Activated CD4-positive, alpha-beta T cell treated with anti-CD3 and anti-CD28 coated beads, Interleukin-2, amount 50 U/mL, for 24 hours (primary cell): ENCODE measurements at places on chromosomes 5 and 9.
A peak's percentile ranks its signal among the peaks of the same experiment; 100 is the strongest.

DNA sequence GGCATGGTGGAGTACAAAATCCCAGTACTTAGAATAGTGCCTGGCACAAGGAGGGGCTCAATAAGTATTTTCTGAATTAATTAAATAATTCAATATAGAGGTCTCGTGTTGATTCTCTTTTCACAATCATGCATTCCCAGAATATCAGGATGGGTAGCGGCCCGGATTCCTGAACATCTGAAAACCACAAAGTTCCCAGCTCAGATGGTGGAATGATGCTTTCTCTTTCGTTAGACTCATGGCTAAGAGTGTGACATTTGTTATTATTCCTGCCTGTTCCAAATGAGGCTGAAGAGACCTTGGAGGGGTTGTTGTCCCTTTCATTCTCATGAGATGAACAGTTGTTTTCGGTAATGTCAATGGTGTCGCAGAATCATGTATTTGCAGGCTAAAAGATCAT is 95.4 kb upstream of the LIFR start:
- no peak for DNase-seq

- no peak for DNase-seq
These were observed 239.1 kb upstream of the NUDT12 start for GRCh38 chr5:103801681-103802080.

GRCh38 chr5:127353796-127354195 is 63.2 kb downstream of the MEGF10 start:
- no peak for DNase-seq

DNA sequence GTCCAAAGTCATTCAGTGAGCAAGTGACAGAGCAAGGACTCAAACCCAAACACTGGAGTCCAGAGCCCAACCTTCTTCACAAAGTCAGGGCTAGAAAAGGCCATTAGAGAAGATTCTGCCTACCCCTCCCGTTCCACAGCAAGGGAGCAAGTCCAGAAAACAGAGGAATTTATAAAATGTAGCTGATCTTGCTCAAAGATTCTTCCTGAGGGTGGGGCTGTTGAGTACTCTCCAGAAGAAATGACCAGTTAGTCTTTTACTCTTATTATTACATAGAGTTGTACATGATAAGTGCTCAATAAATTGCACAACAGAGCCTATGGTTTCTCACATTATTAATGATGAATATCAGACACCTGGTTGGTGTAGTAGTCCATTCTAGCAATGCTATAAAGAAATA is 39.3 kb upstream of the HMHB1 start:
- DNase-seq, result no peak

GRCh38 chr9:95425910-95426551 is 90.7 kb downstream of the PTCH1 start:
- no peak for DNase-seq

DNA sequence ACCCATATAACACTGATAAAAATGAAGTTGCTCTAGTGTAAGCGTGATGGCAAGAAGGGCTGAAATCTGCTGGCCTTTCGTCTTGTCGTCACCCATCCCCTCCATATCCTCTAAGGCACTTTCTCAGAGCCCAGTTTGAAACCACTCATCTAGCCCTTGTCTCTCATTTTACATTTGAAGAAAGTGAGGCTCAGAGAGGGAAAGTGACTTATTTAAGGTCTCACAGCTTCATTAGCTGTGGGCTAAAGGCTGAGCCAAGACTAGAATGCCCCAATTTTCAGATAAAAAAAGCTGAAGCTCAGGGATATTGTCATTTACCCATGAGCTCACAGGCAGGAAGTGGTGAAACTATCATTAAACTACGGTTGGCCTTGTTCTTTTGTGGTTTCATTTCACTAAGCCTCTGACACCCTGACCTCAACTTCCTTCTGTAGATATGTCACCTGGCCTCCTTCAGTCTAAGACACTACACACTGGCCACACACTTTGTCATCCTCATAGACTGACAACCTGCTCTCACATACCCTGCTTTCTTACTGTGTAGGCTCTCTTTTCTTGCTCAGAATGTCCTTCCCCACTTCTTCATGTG is 176.7 kb upstream of the DMAC1 start:
- peak; percentile 70 for DNase-seq

- no peak for DNase-seq
These were observed 94.8 kb downstream of the SGCD start for GRCh38 chr5:156421798-156422197.

- DNase-seq, result no peak
These were observed 48.8 kb downstream of the SLC6A7 start for GRCh38 chr5:150238646-150239045.

DNA sequence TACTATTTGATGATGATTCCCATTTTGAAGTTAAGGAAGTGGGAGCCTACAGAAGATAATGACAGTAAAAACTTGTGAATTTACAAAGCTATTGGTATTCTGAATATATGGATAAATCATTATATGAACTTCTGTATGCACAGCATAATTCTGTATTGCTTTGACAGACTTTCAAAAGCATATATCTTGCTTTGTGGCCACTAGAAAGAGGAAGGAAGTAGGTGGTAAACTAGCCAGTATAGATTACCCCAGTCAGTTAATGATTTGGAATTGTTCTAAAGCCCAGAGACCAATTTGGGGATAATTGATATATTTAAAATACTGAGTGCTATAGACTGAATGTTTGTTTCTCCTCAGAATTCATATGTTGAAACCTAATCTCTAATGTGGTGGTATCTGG is 53.0 kb downstream of the NR2F1 start:
- DNase-seq, result no peak

- no peak for DNase-seq
These were observed 52.5 kb downstream of the ECPAS start for GRCh38 chr9:111431684-111432083.

DNA sequence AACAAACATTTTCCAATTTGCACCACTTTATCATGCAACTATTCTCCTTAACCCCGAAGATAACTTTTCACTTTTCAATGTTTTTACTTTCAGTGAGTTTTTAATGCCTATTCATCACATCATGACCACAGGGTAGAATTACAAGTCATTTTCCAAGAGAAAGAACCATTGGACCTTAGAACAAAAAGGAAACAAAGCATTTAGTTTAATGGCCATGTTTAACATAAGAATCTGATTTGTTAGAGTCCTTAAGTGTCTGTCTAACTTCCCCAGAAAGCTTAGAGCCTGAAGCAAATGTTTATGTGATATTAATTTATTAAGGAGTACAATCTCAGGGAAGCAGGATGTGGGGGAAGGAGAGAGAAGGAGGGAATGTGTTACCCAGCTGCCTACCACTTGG is 325.8 kb upstream of the RIOK2 start:
- no peak for DNase-seq

DNA sequence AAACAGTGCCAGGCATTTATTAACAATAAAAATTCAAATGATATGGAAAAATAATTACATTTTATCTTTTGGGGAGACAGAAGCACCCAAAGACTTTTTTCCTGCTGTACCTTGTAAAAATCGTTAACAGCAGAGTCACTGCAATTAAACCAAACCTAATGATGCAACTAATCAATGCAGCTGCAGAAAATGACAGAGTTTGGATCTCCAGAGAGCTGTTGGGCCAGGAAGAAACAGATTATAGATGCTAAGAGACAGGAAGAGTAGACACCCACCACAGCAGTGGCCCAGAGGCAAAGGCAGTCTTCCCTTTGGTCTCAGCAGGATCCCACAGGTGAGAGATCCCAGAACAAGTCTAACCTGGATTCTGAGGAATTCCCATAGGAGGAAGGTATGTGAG is 53.0 kb downstream of the SPOCK1 start:
- DNase-seq, result no peak
